Karpas-422 (cell line): ENCODE measurements at places on chromosomes 7 and 10.

GRCh38 chr7:19268737-19269136 lies 123.5 kb upstream of the FERD3L start:
- H3K4me1 ChIP-seq: no peaks in the 10 kb centered on the region
- H3K4me3 ChIP-seq: no peak overlapping the region
- H3K27ac ChIP-seq: no peak overlapping the region
- no peaks in the 10 kb centered on the region for H3K27me3 ChIP-seq

- H3K27me3 ChIP-seq: no peaks in the 10 kb centered on the region
- peaks cover 29% of the 10 kb centered on the region for H3K4me1 ChIP-seq
- peaks cover 3% of the 10 kb centered on the region; the same call in 1 of the 2 replicates for H3K36me3 ChIP-seq
- peak overlapping the region; percentile 73 for H3K27ac ChIP-seq
- peak; percentile 88 for DNase-seq
Measured at GRCh38 chr7:76318488-76319353, 16.2 kb downstream of the HSPB1 start.

- H3K36me3 ChIP-seq: no peaks in the 10 kb centered on the region
- H3K27me3 ChIP-seq: no peaks in the 10 kb centered on the region
- no peak overlapping the region for H3K27ac ChIP-seq
- H3K4me3 ChIP-seq: no peak overlapping the region
- no peak for DNase-seq
Measured at GRCh38 chr7:33798686-33799325, 106.5 kb upstream of the BMPER start.

DNA sequence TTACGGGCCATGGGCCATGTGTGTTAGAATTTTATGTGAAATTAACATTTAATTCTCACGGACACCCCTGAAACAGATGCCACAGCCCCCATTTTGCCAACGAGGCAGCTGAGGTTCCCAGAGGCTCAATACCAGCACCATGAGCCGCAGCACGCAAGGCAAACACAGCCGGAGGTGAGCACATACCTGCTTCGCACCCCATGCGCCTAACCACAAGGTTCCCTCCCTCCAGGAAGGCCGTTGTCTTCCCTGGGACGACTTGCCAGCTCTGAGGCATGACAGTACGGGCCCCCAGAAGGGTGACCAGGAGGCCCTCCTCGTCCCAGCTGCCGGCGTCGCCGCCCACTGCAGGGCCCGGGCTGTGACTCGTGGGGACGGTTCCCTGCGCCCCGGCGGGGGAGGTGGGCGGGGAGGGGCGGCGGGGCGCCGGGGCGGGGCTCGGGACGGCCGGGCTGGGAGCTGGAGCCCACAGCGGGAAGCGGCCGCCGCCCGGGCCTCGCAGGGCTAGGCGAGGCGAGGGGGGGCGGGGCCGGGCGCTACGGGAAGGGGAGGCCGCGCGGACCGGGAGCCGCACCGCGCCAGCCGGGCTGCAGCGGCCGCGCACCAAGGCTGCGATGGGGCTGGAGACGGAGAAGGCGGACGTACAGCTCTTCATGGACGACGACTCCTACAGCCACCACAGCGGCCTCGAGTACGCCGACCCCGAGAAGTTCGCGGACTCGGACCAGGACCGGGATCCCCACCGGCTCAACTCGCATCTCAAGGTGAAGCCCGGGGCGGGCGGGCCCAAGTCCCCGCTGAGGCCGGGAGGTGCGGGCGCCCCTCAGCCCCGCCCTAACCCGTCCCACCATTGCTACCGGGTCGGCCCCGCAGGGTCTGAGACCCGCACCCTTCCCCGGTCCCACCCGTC lies at the start of gene CAV2:
CAV2 (plus strand) TSS at position 571 of the 910 bp plus-strand sequence; CDS start at position 615, 44 bp downstream.
- no peaks in the 10 kb centered on the region for H3K27me3 ChIP-seq
- DNase-seq: no peak
- H3K4me1 ChIP-seq: no peaks in the 10 kb centered on the region
- no peak within 1 kb of the TSS for H3K27ac ChIP-seq
- H3K4me3 ChIP-seq: no peak within 1 kb of the TSS
- no peaks in the 10 kb centered on the region for H3K36me3 ChIP-seq

GRCh38 chr7:13181216-13181615 lies 493.8 kb downstream of the ARL4A start:
- no peak for DNase-seq
- no peaks in the 10 kb centered on the region for H3K36me3 ChIP-seq
- H3K4me1 ChIP-seq: no peaks in the 10 kb centered on the region

GRCh38 chr10:61961278-61961677 lies 59.8 kb downstream of the ARID5B start:
- no peak overlapping the region for H3K4me3 ChIP-seq
- H3K4me1 ChIP-seq: no peaks in the 10 kb centered on the region
- DNase-seq: no peak
- H3K27me3 ChIP-seq: no peaks in the 10 kb centered on the region

DNA sequence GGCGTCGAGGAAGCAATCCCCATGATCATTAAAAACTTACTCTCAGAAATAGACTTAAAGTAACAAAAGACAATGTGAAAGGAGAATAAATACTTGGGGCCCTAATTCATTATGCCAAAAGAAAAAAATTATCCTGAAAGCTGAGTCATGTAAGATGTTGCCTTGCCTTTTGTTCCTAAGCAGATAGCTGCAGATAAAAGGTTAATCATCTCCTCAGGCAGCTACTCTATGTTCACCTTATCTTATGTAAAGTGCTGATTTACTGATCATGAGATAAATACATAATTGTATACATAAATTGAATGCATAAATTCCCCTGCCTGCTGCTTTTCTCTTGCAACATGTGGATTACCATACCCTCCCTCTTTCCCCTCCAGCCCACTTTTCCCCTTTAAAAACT lies 28.1 kb upstream of the CREB3L2 start:
- H3K4me1 ChIP-seq: no peaks in the 10 kb centered on the region
- no peaks in the 10 kb centered on the region for H3K36me3 ChIP-seq
- no peak overlapping the region for H3K4me3 ChIP-seq
- no peak for DNase-seq
- no peaks in the 10 kb centered on the region for H3K27me3 ChIP-seq
- no peak overlapping the region for H3K27ac ChIP-seq
